ENCODE measurements at places on chromosomes 5 and 9. TPM values are rescaled to one million over a fixed set of nuclear protein-coding genes. Genes with fewer than 3 reads are reported as not detected.

The OTP gene
- 0.24 TPM for total RNA-seq

The DNAJA1 gene
- total RNA-seq, result 149 TPM

The THBS4 gene
- total RNA-seq, result 0.91 TPM

The ITK gene
- not detected for total RNA-seq

The PHYHD1 gene
- total RNA-seq, result 11.9 TPM

The LCN15 gene
- total RNA-seq, result not detected

The SERF1A gene
- total RNA-seq, result 14.0 TPM

The SHOC1 gene
- total RNA-seq, result not detected

The DBH gene
- not detected for total RNA-seq

The S100Z gene
- total RNA-seq, result not detected

The KLF9 gene
- 43.1 TPM for total RNA-seq

The IL33 gene
- 60.6 TPM for total RNA-seq

The HSPA4 gene
- 53.4 TPM for total RNA-seq

The CARD9 gene
- 4.7 TPM for total RNA-seq

The SAPCD2 gene
- 5.0 TPM for total RNA-seq

The NR2F1 gene
- total RNA-seq, result 85.3 TPM

The MAPKAP1 gene
- total RNA-seq, result 64.0 TPM

The FOXD4L5 gene
- not detected for total RNA-seq

The ODF2 gene
- total RNA-seq, result 14.3 TPM

The HARS2 gene
- 23.9 TPM for total RNA-seq

The RNF183 gene
- not detected for total RNA-seq

The C5orf52 gene
- not detected for total RNA-seq

The OR13C4 gene
- not detected for total RNA-seq

The OR1J2 gene
- not detected for total RNA-seq

The ASPN gene
- total RNA-seq, result not detected

The SOX30 gene
- not detected for total RNA-seq

The IFNK gene
- total RNA-seq, result not detected

The TAF9 gene
- 65.2 TPM for total RNA-seq

The PCDHB8 gene
- total RNA-seq, result not detected

The FABP6 gene
- not detected for total RNA-seq

The LIFR gene
- total RNA-seq, result 64.1 TPM

The SEMA6A gene
- total RNA-seq, result 3.4 TPM

The GADD45G gene
- 1.8 TPM for total RNA-seq

The EIF4E1B gene
- total RNA-seq, result not detected

The C1QTNF3 gene
- total RNA-seq, result 0.64 TPM

The FAM200C gene
- 9.3 TPM for total RNA-seq

The ARSK gene
- total RNA-seq, result 11.1 TPM

The PDCD1LG2 gene
- total RNA-seq, result 4.7 TPM
